ENCODE measurements at places on chromosomes 7 and 10. TPM values are rescaled to one million over a fixed set of nuclear protein-coding genes. Genes with fewer than 3 reads are reported as not detected.

GRCh38 chr10:112791447-112791846 lies 158.6 kb upstream of the TCF7L2 start:
- no peak for DNase-seq

GRCh38 chr10:133453516-133454203 lies at the start of gene SCART1:
Gene SCART1 (plus strand): TSS chr10:133453945. CDS start chr10:133453998, 53 bp downstream.
- no peak for DNase-seq

- DNase-seq = no peak
These were observed 11.6 kb downstream of the PALD1 start for GRCh38 chr10:70490142-70490541.

- DNase-seq = no peak
These were observed 211.4 kb upstream of the KLF14 start for GRCh38 chr7:130945411-130945811.

DNA sequence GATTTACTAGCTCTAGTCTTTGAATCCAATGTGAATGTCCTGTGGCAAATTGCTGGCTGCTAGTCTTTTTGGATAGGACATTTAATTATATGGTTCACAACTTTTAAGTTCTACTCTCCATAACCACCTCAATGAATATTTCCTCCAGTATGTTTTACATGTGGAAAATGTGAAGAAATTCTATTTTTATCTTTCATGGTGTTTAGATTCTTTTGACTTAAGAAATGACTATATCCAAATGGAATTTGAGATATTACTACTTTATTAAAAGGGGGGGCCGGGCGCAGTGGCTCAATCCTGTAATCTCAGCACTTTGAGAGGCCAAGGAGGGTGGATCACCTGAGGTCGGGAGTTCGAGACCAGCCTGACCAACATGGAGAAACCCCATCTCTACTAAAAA lies 202.0 kb downstream of the ARL4A start:
- DNase-seq = no peak

The DBF4 gene
- total RNA-seq = 46.5 TPM

DNA sequence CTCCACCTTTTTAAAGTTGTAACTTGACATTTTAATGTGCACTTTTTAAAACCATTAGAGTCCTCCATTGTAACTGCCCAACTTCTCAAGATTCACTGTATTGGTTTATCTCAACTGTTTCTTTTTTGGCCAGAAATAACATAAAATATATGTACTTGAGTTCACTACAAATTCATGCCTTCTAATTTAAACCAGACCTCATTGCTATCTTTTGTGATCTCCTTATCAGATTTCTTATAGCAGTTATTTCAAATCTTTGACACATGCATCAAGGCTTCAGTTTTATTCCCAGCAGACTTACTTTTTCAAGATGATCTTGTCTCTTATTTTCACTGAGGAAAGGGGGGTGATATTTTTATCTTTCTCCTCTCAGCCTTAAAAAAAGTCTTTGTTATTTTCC lies 154.3 kb downstream of the PHF14 start:
- no peak for DNase-seq

The PPA1 gene
- 72.1 TPM for total RNA-seq

GRCh38 chr10:104910712-104911111 lies 269.6 kb downstream of the SORCS3 start:
- no peak for DNase-seq

The AKR1C2 gene
- 0.89 TPM for total RNA-seq

The SFTPA2 gene
- not detected for total RNA-seq

- no peak for DNase-seq
These were observed 29.0 kb downstream of the GCC1 start for GRCh38 chr7:127556404-127556803.

The SOSTDC1 gene
- total RNA-seq = not detected

GRCh38 chr10:59907918-59908807 lies 1.8 kb upstream of the CCDC6 start:
- DNase-seq = peak; percentile 89

DNA sequence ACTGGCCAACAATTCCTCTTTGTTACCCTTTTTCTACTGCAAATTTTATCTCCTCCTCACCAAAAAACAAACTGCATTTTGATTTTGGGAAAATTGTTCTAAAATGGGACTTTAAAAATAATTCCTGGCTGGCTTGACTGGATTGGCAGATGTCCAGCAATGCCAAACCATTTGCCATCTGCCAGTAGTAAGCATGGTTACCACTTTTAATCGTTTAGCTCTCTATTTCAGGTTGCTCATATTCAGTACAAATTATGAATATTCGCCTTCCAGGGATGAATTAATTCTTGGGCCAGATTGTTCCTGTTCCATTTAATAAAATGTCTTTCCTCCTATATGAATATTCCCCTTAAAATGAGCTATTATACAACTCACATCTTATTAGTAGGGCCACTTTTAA lies 35.7 kb downstream of the SMNDC1 start:
- no peak for DNase-seq

GRCh38 chr7:14085901-14086300 lies 96.4 kb upstream of the ETV1 start:
- no peak for DNase-seq

The PLPP4 gene
- total RNA-seq = 13.0 TPM

The RNF148 gene
- total RNA-seq = not detected

The AGBL3 gene
- total RNA-seq = 7.6 TPM

- no peak for DNase-seq
These were observed 261.1 kb upstream of the RNF32 start for GRCh38 chr7:156379324-156380070.

GRCh38 chr10:113001599-113002448 lies 51.8 kb downstream of the TCF7L2 start:
- DNase-seq = no peak

Data from endodermal cell (in vitro differentiated cells).